Smooth muscle cell of the pulmonary artery (primary cell): ENCODE measurements at places on chromosomes 5 and 9. TPM values are rescaled to one million over a fixed set of nuclear protein-coding genes. Genes with fewer than 3 reads are reported as not detected.

The CD180 gene
- not detected in 2 replicates for total RNA-seq

The BRINP1 gene
- 0.26 and 8.9 TPM in 2 replicates for total RNA-seq

The SLC6A7 gene
- 0.20 TPM in 1 of 2 replicates, not detected in the other for total RNA-seq

The RBM18 gene
- total RNA-seq: 9.9 and 12.6 TPM in 2 replicates

The STOML2 gene
- total RNA-seq: 99.2 and 132 TPM in 2 replicates

The UTP15 gene
- total RNA-seq: 10.2 and 16.0 TPM in 2 replicates

The RIGI gene
- 6.7 and 7.4 TPM in 2 replicates for total RNA-seq

The UBAP2 gene
- total RNA-seq: 14.1 and 17.6 TPM in 2 replicates

The NUTM2F gene
- not detected in 2 replicates for total RNA-seq

The MEGF10 gene
- total RNA-seq: under 0.01 and 3.0 TPM in 2 replicates
